Purkinje cell (primary cell): ENCODE measurements at places on chromosomes 3 and 15. TPM values are rescaled to one million over a fixed set of nuclear protein-coding genes. Genes with fewer than 3 reads are reported as not detected.

ISL2 gene
- polyA plus RNA-seq: not detected in 2 replicates

GOLGA8M gene
- polyA plus RNA-seq: not detected in 2 replicates

ALDH1A3 gene
- 37.4 and 43.8 TPM in 2 replicates for polyA plus RNA-seq

MYL3 gene
- 0.27 TPM in 1 of 2 replicates, not detected in the other for polyA plus RNA-seq

P2RY12 gene
- polyA plus RNA-seq: 0.27 TPM in 1 of 2 replicates, not detected in the other

GOLGA8G gene
- polyA plus RNA-seq: not detected in 2 replicates

FEZF2 gene
- polyA plus RNA-seq: 3.8 TPM in 1 of 2 replicates, not detected in the other

GOLGA8S gene
- polyA plus RNA-seq: 0.19 and 0.53 TPM in 2 replicates

CASR gene
- polyA plus RNA-seq: not detected in 2 replicates

MAGEL2 gene
- 0.18 and 0.98 TPM in 2 replicates for polyA plus RNA-seq

AADACL2 gene
- not detected in 2 replicates for polyA plus RNA-seq

NUP210 gene
- 0.90 and 4.2 TPM in 2 replicates for polyA plus RNA-seq

TTC23 gene
- polyA plus RNA-seq: 0.47 and 4.7 TPM in 2 replicates

CCR8 gene
- not detected in 2 replicates for polyA plus RNA-seq

REC114 gene
- polyA plus RNA-seq: not detected in 2 replicates

TERC gene
- not detected in 2 replicates for polyA plus RNA-seq

CSPG5 gene
- polyA plus RNA-seq: 1.7 TPM in 1 of 2 replicates, not detected in the other

POLQ gene
- polyA plus RNA-seq: 0.07 and 0.66 TPM in 2 replicates

CCDC33 gene
- polyA plus RNA-seq: not detected in 2 replicates

ZBTB11 gene
- 12.3 and 14.2 TPM in 2 replicates for polyA plus RNA-seq

SAMMSON gene
- polyA plus RNA-seq: not detected in 2 replicates

ABI3BP gene
- 1.8 TPM in 1 of 2 replicates, not detected in the other for polyA plus RNA-seq

ZNF620 gene
- polyA plus RNA-seq: 0.53 and 2.5 TPM in 2 replicates

SQOR gene
- 1.1 TPM in 1 of 2 replicates, not detected in the other for polyA plus RNA-seq

CYFIP1 gene
- polyA plus RNA-seq: 12.1 and 13.1 TPM in 2 replicates

SMCO1 gene
- polyA plus RNA-seq: 1.5 TPM in 1 of 2 replicates, not detected in the other

FRMD4B gene
- polyA plus RNA-seq: 0.27 and 0.51 TPM in 2 replicates

GABRG3 gene
- 3.3 and 4.7 TPM in 2 replicates for polyA plus RNA-seq

TPRG1 gene
- polyA plus RNA-seq: 0.64 TPM in 1 of 2 replicates, not detected in the other

IMPG2 gene
- polyA plus RNA-seq: 0.05 and 0.27 TPM in 2 replicates

NTRK3 gene
- polyA plus RNA-seq: 20.6 and 23.4 TPM in 2 replicates

EFCC1 gene
- polyA plus RNA-seq: not detected in 2 replicates

PLAAT1 gene
- 1.6 and 8.3 TPM in 2 replicates for polyA plus RNA-seq

UROC1 gene
- polyA plus RNA-seq: not detected in 2 replicates

SUSD5 gene
- polyA plus RNA-seq: 0.62 and 0.97 TPM in 2 replicates

CD200 gene
- 27.4 and 59.0 TPM in 2 replicates for polyA plus RNA-seq

NSUN3 gene
- 14.7 and 17.1 TPM in 2 replicates for polyA plus RNA-seq

TMEM40 gene
- not detected in 2 replicates for polyA plus RNA-seq

BFSP2 gene
- polyA plus RNA-seq: not detected in 2 replicates

SCN11A gene
- polyA plus RNA-seq: 0.66 and 0.69 TPM in 2 replicates

SLC26A6 gene
- polyA plus RNA-seq: not detected in 2 replicates

RASGRP1 gene
- 2.1 and 12.9 TPM in 2 replicates for polyA plus RNA-seq
